ENCODE measurements at places on chromosomes 6 and 20.

DNA sequence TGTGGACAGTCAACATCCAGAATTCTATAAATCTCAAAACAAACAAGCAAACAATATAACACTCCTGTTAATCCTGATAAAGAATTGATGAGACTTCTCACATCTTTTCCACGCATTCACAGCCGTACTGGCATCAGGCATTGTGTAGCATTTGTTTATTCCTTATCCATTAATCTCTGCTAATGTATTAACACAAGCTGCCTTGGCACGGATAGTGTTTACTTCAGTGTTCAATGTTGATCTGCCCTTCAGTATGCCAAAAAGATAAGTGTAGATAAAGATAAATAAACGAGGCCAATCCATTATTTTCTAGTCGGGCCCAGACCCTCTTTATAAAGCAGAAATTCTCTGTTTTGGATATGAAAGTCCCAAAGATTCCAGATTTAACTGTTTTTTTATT, 16.1 kb downstream of the UFL1 start:
- no peak for DNase-seq

DNA sequence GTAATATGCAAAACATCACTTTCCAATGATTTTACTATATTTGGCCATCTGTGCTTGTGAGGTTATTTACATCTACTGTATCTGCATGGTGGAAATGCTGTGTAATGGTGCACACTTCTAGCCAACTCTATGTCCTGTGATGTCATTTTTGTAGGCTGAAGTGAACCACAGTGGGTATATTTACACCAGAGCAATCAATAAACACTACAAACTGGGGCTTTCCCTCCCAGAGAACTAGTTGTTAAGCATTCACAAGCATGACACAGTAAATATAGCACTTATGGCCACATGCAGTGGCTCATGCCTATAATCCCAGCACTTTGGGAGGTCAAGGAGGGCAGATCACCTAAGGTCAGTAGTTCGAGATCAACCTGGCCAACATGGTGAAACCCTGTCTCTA, 4.9 kb downstream of the SLC22A2 start:
- DNase-seq = no peak

DNA sequence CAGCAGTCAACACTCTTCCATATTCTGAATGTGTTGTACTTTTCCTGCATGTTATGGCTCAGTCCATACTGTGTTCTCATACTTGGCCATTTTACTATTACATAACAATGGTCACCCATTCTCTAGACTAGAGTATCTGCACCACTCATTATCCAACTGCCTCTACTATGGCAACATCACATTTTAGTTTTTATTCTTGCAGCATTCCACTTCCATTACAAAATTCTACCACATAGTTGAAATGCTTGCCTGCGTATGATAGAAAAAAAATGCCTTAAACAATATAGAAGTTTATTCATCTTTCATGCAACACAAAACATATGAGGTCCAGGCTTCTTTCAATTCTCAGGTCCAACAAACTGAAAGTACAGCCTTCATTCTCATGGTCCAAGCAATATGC, 128.0 kb downstream of the TENT5A start:
- no peak for DNase-seq

DNA sequence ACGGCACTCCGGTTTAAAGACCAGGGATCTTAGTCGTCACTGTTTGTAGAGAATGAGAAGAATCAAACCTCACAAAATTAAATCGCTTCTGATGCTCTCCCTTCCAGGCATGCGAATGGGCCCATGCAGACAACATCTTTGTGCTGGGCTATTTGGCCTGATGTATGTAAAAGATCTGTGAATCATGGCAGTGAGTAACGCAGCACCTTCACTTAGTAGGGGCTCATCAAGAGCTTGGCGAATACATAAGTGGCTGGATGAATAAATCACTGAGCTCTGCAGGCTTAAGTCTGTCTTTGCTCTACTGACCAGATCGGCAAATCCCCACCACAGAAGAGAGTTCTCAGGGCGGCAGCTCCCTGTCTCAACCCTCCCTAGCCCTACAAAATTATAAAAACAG, 44.8 kb upstream of the AFDN start:
- no peak for DNase-seq

DNA sequence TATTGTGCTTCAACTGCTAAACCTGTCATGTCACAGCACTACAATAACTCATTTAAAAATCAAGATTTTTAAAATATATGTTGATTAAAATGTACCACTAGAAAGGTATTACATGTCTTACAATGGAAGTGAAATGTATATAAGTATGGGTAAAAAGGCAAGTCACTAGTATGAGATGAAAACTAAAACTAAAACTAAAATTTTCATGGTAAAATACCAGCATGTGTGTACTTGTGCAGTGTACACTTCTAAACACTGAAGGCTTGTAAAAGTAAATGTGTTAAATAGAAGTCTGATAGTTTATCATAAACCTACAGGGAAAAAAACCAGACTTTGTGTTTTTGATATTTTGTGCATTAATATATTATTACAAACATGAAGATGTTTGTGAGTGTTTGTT, 13.7 kb upstream of the TMEM244 start:
- DNase-seq = no peak

GRCh38 chr6:132400883-132401617, at the start of gene MOXD1:
TSS of gene MOXD1 (minus strand) at chr6:132401475. CDS start at chr6:132401426, 49 bp downstream.
- DNase-seq = no peak

DNA sequence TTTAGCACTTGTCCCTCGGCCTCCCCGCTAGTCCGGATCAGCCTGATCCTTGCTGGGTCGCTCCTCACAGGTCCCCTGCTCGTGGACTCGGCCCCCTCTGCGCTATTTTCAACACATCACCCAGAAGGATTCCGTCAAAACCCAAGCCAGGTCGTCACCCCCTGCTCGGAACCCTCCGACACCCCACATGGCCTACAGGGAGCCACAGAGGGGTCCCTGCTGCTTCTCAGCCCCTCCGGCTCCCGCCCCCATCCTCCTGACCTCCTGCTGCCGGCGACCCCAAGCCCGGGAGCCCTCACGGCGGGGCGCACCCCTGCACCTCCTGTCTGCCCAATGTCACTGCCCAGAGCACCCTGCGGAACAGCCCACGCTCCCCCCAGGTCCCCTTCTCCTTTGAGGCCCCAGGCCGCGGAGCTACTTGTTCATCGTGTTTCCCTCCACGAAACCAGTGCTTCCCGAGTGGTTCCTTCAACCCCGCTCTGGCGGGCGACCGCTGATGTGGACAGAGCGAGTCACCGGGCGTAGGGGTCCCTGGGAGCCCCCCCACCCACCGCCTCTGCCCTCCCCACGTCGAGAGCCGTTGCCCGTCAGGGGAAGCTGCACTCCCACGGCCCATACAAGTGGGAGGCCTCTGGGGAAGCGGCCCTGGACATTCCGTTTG, 638 bp upstream of the MYL9 start:
- no peak for DNase-seq

DNA sequence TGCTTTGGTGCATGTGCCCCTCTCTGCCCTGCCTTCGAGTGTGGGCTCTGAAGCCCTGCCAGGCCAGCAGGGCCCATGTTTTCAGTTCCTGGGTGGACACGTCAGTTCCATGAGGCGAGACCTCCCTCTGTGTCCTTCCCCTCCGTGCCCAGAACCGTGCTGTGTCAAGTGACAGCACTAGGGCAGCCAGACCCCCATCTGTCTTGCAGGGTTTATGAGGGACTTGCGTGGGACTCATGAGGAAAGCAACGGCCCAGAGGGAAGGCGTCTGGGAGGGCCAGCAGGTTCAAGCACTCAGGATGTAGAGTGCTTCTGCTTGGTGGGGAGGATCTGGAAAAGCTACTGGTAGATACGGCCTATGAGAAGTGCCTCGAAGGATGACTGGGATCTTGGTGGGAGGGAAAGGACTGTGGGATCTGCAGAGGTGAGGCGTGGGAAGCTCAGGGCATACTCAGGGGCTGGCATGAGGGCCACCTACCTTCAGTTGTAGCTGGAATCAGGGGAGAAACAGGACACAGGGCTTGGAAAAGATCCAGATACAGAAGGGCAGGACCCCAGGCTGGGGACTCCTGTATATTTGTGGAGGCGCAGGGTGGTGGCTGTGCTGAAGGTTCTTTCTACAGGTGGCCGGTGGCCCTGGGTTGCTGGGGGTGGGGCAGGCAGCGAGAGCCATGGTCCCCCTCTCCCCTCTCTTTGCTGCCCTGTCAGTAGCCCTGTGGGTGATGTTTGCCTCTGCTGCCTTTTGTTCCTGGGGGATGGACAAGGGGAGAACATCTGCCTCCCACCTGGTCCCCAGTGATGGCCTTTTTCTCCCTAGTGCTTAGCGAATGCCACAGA, 5.5 kb downstream of the NPEPL1 start:
- no peak for DNase-seq

DNA sequence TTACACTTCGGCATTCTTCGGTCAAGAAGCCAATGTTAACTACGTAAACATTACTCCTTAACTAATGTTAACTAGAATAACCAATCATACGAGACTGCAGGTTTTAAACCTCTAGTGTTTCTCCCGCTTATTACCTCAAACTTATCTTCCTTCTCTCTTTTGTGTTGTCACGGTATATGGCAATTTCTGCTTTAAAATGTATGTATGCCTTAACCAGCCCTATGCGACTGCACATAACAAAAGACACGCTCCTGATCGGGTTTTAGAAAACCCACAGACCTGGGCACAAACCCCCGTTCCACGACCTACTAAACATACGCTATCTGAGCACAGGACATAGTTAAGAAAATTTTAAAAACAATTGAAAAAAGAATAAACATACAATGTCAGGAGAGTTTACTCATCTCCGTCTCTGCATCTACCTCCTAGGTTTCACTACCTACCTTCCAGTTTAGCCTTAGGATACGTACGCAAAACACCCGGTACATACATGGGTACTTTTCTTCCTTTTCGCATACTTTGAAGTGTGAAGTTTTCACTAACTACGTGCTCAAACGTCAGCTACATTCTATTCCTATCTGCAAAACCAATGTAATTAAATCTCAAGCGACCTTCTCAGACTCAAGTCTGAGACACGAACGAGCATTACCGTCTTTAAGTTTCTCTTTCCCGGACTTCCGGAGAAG, 1.1 kb downstream of the CD164 start:
- DNase-seq = peak; percentile 30

DNA sequence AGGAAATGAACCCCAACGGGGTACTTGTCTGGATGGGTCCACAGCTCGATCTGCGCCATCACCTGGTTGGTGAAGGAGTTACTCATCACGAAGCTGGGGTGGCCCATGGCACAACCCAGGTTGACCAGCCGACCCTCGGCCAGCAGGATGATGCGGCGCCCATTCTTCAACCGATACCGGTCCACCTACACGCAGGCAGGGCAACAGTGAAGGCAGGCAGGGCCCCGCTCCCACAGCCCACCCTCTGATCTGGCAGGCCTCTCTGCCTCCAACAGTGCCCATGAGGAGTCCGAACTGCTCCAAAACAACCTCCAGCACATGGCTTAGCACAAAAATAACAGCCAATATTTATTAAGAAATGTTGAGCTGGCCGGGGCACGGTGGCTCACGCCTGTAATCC, 17.7 kb downstream of the AHCY start:
- DNase-seq = no peak

DNA sequence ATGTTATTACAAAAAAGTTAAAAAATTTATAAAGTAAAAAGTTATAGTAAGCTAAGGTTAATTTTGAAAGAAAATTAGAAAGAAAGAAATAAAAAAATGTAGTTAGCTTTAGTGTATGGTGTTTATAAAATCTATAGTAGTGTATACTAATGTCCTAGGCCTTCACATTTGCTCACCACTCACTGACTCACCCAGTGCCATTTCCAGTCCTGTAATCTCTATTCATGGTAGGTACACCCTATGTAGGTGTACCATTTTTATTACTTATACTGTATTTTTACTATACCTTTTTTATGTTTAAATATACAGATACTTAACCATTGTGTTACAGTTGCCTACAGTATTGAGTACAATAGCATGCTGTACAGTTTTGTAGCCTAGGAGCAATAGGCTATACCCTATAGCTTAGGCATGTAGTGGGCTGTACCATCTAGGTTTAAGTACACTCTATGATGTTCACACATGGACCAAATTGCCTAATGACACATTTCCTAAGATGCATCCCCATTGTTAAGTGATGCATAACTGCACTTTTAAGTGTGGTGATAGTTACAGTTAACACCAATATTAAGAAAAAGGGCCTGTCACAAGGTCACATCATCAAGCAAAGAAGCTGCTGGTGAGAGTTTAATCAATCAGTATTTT, 8.0 kb downstream of the CD2AP start:
- DNase-seq = no peak

DNA sequence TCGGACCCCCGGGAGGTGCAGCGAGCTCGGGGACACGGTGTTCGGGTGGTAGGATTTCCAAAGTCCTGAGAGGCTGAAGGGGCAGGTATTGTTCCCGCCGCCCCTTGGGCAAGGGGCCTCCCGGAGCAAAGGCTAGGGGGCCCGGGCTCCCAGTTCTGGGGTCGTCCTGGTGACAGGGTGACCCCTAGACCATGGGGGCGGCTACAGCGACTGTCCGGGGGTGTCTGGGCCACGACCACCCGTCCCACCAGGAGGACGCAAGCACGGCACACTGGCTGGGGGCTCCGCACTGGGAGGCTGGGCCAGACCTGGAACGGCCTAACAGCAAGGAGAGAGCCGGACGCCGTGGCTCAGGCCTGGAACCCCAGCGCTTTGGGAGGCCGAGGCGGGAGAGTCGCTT, 55.6 kb downstream of the PRR18 start:
- no peak for DNase-seq

- no peak for DNase-seq
Measured at GRCh38 chr6:136210398-136211165, 39.5 kb downstream of the MTFR2 start.

DNA sequence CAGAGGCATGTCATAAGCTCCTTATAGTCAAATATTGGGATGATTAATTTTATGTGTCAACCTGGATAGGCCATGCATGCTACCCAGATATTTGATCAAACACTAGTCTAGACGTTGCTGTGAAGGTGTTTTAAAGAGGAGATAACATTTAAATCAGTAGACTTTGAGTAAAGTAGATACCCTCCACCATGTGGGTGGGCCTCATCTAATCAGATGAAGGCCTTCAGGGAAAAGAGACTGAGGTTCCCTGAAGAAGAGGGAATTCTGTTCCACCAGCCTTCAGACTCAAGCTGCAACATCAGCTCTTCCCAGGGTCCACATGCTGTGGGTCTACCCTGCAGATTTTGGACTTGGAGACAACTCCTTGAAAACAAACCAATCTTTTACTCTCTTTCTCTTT, 11.4 kb upstream of the NEDD9 start:
- no peak for DNase-seq

DNA sequence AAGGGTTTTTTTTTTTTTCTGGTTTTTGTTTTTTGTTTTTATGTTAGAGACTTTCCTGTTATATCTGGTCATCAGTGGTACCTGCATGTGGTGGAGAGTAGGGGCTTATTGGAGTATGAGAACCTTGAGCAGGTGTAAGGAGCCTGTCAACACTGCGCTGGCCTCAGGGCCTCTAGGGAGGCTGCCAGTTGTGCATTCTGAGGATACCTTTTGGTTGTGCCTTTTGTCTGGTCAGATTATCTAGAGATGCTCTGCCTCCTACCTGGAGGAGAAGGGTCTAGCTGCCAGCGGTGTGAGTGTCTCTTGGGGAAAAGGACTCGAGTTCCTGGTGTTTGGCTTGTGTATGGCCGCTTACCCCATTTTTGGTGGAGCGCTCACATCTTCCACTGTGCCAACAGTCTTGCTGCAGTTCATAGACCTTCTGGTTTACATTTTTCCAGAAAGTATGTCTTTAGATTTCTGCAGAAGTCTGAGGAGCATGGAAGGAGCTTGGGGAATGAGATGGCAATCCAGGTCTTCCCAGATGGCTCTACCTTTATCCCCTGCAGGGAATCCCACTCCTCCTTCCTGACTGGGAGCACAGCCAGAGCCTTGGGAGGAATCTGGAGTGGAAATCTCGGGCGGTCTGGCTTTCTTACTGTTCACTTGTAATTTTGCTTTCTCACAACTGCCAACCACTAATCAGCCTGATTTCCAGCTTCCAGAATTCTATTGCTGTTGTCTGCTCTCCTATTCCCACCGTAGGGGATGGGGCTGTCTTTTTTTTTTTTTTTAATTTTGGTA, 49.9 kb downstream of the PTPN1 start:
- no peak for DNase-seq
